ENCODE measurements at places on chromosomes 2 and 18. TPM values are rescaled to one million over a fixed set of nuclear protein-coding genes. Genes with fewer than 3 reads are reported as not detected.

The SERPINE2 gene
- 11.7 TPM for total RNA-seq

The ACSL3 gene
- total RNA-seq: 86.0 TPM

DNA sequence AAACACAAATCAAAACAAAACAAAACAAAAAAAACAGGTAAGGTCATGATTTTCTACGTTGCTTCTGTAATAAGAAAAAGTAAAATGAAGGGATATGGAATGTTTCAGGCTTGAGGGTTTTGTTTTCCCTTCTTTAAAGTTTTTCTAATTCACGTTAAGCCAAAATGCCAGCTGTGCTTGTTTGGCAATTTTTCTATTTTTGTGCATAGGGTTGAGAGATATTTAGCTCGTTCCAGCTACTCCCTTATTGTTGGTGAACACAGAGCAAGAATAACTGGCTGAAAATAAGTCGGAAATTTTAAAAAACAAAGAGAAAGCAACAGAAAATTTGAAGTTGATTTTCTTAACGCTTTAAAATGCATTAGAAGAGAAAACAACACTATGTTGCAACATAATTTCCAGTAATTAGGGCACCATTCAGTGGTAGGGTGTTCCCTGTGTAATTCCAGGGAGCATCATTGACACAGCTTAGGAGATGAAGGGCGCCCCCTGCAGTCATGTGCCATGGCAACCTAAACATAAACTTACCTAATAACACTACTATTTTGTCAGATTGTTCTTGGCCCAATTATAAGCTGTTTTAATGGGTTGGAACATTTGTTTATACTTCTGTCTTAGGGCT lies 99.5 kb downstream of the DTNA start:
- H3K27ac ChIP-seq: no peak overlapping the region
- DNase-seq: no peak
- no peaks in the 10 kb centered on the region for H3K27me3 ChIP-seq
- no peaks in the 10 kb centered on the region for H3K36me3 ChIP-seq
- H3K4me1 ChIP-seq: no peaks in the 10 kb centered on the region

GRCh38 chr18:2964361-2965010 lies 48.5 kb downstream of the LPIN2 start:
- DNase-seq: no peak
- no peak overlapping the region for H3K4me3 ChIP-seq
- H3K27me3 ChIP-seq: no peaks in the 10 kb centered on the region
- H3K36me3 ChIP-seq: no peaks in the 10 kb centered on the region
- H3K4me1 ChIP-seq: peaks cover 63% of the 10 kb centered on the region

DNA sequence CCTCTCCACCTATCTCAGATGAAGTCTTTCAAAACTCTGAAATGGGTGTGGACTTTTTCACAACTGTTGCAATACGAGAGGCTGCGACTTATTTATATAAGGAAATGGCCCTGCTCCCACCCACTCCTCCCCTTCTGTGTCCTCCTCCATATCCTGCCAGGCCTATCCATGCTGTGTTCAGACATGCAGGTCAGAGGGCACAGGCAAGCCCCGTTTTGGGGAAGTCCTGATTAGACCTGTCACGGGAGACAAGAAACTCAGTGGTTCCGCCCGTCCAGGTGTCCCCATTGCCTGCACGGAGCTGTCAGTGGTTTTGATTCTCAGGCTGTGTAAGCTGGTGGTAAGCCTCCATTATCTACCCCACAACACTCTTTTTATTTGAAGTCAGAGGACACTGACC lies 99.6 kb upstream of the MGAT5 start:
- DNase-seq: no peak
- peaks cover 22% of the 10 kb centered on the region for H3K4me1 ChIP-seq
- H3K4me3 ChIP-seq: no peak overlapping the region

- H3K27ac ChIP-seq: no peak overlapping the region
- no peaks in the 10 kb centered on the region for H3K27me3 ChIP-seq
Measured at GRCh38 chr2:194363878-194364277, 1293.1 kb upstream of the SLC39A10 start.

GRCh38 chr2:22525681-22526080 lies 859.3 kb upstream of the KLHL29 start:
- H3K36me3 ChIP-seq: no peaks in the 10 kb centered on the region
- no peak overlapping the region for H3K27ac ChIP-seq
- no peaks in the 10 kb centered on the region for H3K27me3 ChIP-seq

- no peaks in the 10 kb centered on the region for H3K27me3 ChIP-seq
- no peak overlapping the region for H3K4me3 ChIP-seq
- DNase-seq: no peak
Measured at GRCh38 chr2:241815477-241816430, 6.8 kb downstream of the NEU4 start.
